ENCODE measurements at places on chromosomes 5 and 9.

DNA sequence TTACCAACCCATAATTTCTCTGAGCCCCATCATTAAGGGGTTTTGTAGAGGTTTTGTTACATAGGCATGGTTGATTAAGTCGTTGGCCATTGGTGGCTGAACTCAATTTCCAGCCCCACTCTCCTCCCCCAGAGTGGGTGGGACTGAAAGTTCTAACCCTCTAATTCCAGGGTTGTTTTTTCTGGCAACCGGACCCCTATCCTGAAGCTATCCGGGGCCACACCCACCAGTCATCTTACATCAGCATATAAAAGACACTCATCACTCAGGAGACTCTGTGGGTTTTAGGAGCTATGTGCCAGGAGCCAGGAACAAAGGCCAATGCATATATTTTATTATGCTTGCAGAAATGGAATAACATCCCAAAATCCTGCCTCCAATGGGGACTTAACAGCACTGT lies 186.0 kb downstream of the NXNL2 start:
- no peak for DNase-seq

DNA sequence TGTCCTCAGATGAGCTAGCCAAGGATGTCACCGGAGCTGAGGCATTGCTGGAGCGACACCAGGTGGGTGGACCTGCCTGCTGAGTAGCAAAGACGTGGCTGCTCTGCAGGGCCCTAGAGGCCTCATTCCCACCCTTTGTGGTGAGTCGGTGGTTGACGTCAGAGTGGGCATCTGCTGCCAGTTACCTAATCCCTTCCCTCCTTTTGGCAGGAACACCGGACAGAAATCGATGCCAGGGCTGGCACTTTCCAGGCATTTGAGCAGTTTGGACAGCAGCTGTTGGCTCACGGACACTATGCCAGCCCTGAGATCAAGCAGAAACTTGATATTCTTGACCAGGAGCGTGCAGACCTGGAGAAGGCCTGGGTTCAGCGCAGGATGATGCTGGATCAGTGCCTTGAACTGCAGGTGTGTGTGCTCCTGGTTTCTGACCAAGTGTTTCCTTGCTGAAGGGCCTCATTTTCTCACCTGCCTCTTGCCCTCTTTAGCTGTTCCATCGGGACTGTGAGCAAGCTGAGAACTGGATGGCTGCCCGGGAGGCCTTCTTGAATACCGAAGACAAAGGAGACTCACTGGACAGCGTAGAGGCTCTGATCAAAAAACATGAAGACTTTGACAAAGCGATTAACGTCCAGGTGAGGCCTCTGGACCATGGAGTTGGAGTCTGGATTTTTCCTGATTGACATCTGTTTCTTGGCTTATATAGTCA lies 48.9 kb downstream of the DYNC2I2 start:
- no peak for DNase-seq

DNA sequence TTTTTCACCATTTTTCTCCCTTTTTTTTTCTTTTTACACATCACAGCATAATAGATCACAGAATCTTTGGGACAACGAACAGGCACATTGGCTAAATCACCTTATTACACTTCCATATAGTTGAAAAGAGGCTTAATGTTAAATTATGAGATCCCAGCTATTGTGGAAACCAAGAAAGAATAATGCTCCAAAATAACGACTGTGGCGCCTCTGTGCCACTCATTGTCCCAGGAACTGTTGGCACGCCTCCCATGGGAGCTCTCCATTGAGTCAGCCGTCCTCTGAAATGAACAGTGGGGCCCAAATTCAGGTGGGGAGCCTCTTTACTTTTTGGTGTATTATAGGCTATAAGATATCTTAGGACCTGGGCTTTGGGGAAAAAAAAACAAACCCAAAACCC lies 82.2 kb upstream of the NFIB start:
- DNase-seq: no peak

GRCh38 chr5:9587135-9587534 lies 41.3 kb upstream of the SEMA5A start:
- DNase-seq: no peak

DNA sequence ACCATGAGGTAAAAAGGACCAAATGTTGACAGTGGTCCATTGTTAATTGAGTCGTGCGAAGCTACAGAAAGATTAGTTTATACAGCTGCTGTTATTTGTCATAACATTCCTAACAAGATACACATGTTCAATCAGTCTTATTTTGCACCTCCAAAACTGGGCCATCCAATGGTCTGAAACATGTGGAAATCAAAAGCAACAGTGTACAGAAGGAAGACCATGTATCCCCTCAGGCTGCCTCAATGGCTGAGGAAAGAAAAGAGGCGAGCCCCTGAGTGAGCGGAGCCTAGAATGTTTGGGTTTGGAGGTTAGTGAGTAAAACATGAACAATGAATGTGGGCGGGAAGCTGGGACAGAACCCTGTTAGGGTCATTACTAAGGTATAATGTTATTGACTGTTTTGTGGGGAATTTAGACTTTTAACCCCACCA lies 35.6 kb downstream of the NFIB start:
- no peak for DNase-seq

DNA sequence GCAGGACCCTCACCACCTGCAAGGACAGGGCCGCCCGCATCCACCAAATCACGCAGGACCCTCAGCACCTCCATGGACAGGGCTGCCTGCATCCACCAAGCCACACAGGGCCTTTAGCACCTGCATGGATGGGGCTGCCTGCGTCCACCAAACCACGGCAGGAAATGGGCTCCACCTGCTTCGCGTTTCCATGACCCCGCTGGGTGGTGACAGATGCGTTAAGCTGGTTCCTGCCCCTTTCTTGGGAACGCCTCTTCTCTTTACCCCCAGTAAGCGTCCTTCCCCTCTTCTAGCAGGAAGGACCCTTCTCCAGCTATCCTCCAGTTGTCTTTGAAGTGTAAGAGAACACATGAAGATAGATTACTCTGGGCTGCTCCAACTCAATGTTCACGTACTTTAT lies 13.5 kb downstream of the FBP1 start:
- no peak for DNase-seq
